ENCODE measurements at places on chromosomes 13 and 19.

DNA sequence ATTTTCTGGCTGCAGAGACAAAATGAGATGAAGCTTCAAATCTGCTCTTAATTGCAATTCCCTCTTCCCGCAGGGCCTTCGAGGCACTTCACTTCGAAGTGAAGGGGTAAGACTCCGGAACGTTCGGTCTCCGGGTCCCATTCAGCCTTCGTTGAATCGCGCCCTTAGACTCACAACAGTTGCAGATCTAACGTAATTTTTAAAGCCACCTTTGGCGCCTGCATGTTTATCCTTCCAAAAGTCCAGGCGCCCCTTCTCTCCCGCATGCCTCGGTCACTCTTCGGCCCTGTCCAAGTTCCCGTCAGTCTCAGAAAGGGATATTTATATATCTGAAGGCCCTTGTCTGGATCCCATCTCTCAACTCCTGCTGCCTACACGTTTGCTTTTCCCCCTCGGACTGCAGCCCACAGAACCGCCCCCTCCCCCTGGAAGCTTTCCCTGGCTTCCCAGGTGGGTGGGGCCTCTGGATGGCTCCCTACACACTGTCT lies 915 bp upstream of the KCTD12 start:
- peak; percentile 26 for DNase-seq

- DNase-seq, result no peak
Measured at GRCh38 chr19:34255546-34255945, 1.2 kb downstream of the GARRE1 start.

GRCh38 chr13:64723724-64724123 lies 2506.4 kb downstream of the PCDH9 start:
- DNase-seq, result peak; percentile 73

DNA sequence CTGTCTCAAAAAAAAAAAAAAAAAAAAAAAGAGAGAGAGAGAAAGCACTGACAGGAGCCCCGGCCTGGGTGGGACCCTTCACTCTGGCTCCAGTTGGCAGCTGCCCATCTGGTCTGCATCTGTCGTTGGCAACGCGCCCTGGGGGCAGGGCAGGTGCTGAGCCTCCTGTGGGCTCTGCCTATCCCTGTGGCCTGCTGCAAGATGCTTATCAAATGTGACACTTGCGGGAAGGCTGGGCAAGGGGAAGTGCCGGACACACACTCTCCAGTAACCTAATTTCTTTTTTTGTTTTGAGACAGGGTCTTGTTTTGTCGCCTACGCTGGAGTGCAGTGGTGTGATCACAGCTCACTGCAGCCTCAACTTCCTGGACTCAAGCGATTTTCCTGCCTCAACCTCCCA lies 10.7 kb upstream of the KPTN start:
- DNase-seq, result no peak

DNA sequence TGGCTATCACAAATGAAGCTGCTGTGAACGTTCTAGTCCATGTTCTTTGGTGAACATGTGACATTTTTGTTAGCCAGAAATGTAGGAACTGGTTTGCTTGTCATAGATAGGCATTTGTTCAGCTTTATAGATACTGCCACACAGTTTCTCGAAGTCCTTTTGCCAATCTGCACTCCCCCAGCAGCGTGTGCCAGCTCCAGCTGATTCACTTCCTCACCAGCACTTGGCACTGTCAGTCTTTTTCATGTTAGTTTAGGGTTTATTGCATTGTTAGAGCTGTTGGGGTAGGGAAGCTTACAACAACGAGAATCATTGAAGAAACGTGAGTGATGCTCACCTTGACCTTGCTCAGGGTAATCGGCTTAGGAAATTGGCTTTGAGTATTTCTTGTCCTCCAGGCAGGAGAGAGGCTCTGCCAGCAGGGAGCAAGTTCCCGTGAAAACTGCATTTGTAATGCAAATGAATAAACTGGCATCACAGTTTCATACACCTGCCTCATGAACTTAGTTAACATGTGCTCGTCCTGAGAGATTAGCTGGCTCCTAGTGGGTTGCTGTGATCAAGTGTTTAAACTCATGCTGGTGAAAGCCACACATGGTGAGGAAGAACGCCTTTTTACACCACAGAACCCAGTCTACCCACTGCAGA lies 83.9 kb downstream of the ING1 start:
- DNase-seq, result peak; percentile 19

DNA sequence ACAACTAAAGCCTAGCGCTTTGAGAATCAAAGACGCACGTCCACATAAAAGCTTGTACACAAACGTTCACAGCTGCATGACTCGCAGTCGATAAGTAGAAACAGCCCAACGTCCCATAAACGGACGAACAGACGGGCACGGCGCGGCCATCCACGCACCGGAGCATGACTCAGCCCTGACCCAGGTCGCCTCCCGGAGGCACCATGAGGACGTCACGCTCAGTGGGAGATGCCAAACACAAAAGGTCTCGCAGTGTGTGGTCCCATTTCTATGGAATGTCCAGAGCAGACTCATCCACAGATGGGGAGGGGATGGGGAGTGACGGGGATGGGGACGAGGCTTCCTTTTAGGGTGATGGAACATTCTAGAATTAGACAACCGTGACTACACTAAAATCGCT lies 9.4 kb downstream of the POLRMT start:
- DNase-seq, result no peak

DNA sequence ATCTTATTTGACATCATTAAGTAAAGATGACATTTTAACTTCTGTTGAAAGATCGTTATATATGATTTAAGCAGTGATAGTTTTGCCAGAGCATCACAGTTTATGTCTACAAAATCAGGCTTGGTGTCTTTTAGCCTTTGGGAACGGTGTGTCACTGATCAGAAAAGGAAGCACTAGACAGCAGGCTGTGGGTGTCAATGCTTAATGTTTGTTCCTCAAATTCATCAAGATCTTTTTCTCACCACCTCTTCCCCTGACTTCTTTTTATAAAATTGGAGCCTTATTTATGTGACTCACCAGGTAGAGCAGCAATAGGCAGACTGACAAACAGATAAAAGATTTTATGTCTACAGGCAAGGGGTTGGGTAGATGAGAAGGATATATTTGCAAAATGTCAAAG lies 1558.5 kb downstream of the EFNB2 start:
- DNase-seq, result no peak

DNA sequence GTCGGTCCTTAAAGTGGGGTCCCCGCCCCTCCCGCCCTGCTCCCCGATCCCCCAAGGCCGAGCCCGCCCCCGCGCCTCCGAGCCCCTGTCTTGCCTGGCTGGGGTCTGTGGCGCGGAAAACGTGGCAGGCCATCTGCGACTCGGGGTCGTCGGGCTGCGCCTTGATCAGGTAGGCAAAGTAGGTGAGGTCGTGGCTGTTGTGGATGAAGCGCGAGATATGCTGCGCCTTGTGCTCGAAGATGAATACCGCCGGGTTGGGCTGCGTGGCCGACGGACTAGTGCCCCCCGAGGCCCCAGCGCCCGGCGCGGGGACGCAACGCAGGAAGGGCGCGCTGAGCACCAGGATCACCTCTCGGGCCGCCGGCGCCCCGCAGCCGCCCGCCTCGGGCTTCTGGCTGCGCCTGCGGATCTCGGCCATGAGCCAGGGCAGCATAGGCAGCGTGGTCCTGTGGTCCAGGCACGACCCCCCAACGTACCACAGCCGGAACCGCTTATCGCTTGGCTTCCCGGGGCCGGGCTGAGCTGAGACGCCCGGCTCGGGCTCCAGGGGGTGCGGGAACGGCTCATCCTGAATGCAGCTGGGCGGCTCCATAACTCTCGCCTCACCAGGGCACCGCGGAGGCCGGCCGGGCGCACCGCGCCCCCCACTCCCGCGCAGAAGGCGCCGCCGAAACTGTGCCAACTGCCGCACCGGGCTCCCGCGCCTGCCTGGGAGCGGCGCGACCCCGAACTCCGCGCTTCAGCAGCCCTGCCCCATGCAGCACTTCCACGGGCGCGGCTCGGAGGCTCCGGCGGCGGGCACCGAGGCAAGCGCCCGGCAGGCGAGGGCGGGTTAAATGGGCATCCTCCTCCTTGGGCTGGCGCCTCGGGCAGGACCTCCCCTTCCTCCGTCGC lies 546 bp downstream of the TBC1D4 start:
- peak; percentile 59 for DNase-seq

- no peak for DNase-seq
Measured at GRCh38 chr13:85091631-85092234, 707.5 kb downstream of the SLITRK6 start.

DNA sequence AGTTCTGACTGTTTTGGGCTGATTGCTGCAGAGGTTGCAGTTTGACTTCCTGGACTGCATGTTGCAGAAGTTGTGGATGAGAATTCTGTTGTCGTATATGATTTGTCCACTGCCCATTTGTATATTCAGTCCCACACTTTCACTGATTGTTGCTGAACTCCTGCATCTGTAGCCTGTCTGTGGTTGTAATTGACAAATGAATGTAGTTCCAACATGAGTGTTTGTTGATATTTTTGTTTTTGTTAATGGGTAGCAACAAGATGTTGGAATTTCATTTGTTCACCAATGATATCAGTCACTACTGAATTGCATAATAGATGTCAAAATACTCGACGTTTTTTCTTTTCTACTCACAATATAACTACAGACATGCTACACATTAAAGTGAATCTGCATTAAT lies 533.9 kb downstream of the DCT start:
- no peak for DNase-seq

DNA sequence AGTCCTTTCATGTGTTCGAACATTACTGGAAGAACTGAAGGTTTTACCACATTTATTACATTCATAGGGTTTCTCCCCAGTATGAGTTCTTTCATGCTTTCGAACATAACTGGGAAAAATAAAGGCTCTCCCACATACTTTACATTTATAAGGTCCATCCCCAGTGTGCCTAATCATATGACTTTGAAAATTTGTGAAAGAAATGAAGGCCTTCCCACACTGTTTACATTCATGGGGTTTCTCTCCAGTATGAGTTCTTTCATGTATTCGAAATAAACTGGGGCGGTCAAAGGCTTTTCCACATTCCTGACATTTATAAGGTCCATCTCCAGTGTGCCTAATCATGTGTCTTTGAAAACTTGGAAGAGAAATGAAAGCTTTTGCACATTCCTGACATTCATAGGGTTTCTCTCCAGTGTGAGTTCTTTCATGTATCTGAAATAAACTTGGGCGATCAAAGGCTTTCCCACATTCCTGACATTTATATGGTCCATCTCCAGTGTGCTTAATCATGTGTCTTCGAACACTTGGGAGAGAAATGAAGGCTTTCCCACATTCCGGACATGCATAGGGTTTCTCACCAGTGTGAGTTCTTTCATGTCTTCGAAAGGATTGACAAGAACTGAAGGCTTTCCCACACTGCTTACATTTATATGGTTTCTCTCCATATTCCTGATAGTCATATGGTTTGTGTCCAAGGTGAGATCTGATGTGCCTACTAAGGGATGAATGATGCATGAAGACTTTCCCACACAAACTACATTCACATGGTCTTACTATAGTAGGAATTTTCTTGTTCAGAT lies 24.0 kb downstream of the ZNF564 start:
- DNase-seq, result peak; percentile 78

GRCh38 chr19:2976609-2977000 lies 759 bp upstream of the TLE6 start:
- DNase-seq, result peak; percentile 61

DNA sequence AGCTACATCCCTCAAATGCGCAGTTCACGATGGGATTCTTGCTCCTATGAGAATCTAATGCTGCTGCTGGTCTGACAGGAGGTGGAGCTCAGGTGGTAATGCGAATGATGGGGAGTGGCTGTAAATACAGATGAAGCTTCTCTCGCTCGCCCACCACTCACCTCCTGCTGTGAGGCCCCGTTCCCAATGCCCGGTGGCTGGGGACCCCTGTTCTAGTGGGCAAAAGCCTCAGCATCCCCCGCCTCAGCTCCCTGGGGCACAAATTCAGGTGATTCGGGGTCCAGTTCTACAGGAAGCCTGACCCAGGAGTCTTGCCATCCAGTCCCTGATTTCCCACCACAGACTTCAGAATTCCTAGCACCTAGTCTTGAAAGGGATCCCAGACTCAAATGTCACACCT lies 3.7 kb downstream of the RETN start:
- no peak for DNase-seq

All from mesendoderm (in vitro differentiated cells).